PC-3 (cell line): ENCODE measurements at places on chromosomes 16 and 17. TPM values are rescaled to one million over a fixed set of nuclear protein-coding genes. Genes with fewer than 3 reads are reported as not detected.

The SLC35G6 gene
- total RNA-seq, result not detected in 2 replicates

The GAST gene
- not detected in 2 replicates for total RNA-seq

The CCL14 gene
- total RNA-seq, result not detected in 2 replicates

The HCFC1R1 gene
- 56.4 and 56.6 TPM in 2 replicates for total RNA-seq

The LGALS9B gene
- total RNA-seq, result not detected in 2 replicates

The BRIP1 gene
- total RNA-seq, result 13.8 and 21.1 TPM in 2 replicates

The NPIPA2 gene
- 0.98 and 1.4 TPM in 2 replicates for total RNA-seq

The CACNG3 gene
- not detected in 2 replicates for total RNA-seq
